ENCODE measurements at places on chromosomes 1 and 21. TPM values are rescaled to one million over a fixed set of nuclear protein-coding genes. Genes with fewer than 3 reads are reported as not detected.
A peak's percentile ranks its signal among the peaks of the same experiment; 100 is the strongest.

- no peak overlapping the region for H3K27ac ChIP-seq
- H3K27me3 ChIP-seq, result no peaks in the 10 kb centered on the region
- H3K4me1 ChIP-seq, result no peaks in the 10 kb centered on the region
- H3K4me3 ChIP-seq, result no peak overlapping the region
These were observed 395.9 kb downstream of the MATN1 start for GRCh38 chr1:30327370-30328099.

DNA sequence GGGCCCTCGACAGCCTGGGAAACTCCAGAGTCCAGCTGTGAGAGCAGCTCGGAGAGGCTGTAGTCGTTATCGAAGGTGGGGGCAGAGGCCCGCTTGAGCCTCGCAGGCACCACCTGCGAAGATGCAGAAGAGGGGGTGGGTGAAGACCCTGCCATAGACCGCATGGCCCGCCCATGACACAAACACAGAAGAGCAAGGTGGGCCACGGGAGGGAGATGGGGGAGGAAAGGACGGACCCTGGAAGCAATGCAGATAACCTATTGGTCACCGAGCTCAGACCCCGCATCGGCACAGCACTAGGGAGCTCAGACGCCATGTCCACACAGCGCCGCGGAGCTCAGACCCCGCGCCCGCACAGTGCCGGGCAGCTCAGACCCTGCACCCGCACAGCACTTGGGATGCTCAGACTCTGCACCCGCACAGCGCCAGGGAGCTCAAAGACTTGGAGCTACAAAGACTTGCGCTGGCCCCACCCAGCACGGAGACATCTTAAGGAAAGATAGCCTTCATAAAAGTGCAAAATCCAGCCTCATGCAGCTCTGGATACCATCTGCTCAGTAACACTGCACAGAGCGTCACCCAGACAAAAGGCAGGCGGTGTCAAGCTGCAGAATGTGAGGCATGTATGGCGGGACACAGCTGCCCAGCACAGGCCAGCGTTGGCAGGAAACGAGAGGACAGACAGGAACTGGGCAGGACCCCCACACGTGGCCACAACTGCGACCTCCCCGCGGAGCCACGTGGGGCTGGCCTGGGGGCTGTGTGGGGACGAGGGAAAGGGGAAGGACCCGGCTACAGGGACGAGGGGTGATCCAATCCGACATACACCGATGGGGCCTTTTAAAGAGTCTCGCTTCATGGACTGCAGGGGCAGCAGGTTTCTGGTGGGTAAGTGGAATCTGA lies 22.6 kb downstream of the RIPK4 start:
- no peak overlapping the region for H3K4me3 ChIP-seq
- peaks cover 5% of the 10 kb centered on the region for H3K4me1 ChIP-seq
- DNase-seq, result no peak
- H3K36me3 ChIP-seq, result peaks cover 24% of the 10 kb centered on the region
- H3K27ac ChIP-seq, result no peak overlapping the region

GRCh38 chr1:228222548-228222947 lies 14.7 kb downstream of the OBSCN start:
- peak; percentile 10 for DNase-seq
- no peaks in the 10 kb centered on the region for H3K27me3 ChIP-seq
- peaks cover 46% of the 10 kb centered on the region for H3K36me3 ChIP-seq
- no peaks in the 10 kb centered on the region for H3K4me1 ChIP-seq

SH2D1B gene
- total RNA-seq, result not detected

DNA sequence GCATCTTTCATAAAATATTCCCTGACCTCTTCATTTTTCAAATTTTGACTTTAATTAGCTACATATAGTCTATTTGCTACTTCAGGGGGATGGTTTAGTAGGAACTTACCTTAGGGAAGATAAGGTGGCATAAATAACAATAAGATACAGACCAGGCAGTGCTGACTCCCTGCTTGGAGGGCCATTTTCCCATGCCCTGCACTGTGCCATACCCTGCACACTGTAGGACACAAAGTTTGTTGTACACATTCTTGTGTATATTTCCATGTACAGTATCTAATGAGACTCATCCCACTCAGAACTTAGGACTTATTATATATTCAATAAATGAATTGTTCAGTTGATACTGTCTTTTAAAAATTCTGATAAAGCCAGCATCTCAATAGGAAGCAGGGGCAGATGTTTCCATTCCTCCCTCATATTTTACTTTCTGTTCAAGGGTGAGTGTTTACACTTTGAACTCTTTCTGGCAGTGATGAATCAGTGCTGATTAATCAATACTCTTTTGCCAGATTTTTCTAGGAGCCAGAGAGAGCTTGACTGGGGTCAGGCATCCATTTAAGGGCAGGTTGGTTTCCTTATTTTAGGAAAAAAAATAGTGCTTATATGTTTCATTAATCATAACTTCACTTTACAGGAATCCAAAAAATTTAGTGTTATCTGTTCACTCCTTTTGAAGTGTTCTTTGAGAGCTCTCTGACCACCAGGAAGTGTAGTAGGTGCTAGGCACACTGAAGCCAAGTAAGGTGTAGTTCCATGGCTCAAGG lies 30.6 kb downstream of the MPZL1 start:
- no peak overlapping the region for H3K27ac ChIP-seq

All from H1 (cell line).